ENCODE measurements at places on chromosomes 3 and 15. TPM values are rescaled to one million over a fixed set of nuclear protein-coding genes. Genes with fewer than 3 reads are reported as not detected.

The SATB1 gene
- polyA plus RNA-seq = 286 TPM

The SKOR1 gene
- polyA plus RNA-seq = not detected

The CHRNB4 gene
- polyA plus RNA-seq = not detected

The FANCD2OS gene
- not detected for polyA plus RNA-seq

The CFAP100 gene
- polyA plus RNA-seq = not detected

The CERS3 gene
- 0.55 TPM for polyA plus RNA-seq

The ABHD17C gene
- polyA plus RNA-seq = 0.26 TPM

The TICRR gene
- polyA plus RNA-seq = not detected

The SAMD7 gene
- polyA plus RNA-seq = not detected

The SLC7A14 gene
- not detected for polyA plus RNA-seq

The LYZL4 gene
- not detected for polyA plus RNA-seq

The CPB1 gene
- polyA plus RNA-seq = not detected
